NCI-H1694 (cell line): ENCODE measurements at places on chromosomes 4 and X.

DNA sequence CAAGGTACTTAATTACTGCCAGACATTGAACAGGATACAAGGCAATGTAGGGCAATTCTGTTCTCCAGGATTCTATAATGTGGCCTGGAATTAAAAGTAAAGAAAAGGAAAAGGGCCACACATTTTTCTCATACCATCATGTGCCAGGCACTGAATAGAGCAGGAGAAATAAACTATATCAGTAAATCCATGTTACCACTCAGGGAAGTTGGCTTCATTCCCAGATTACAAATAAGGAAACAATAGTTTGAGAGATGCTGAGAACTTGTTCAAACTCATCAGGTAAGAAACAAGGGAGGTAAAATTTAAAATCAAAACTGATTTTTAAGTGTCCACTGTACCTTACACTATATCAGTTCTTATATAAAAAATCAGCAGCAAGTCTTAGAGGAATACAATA lies 645.0 kb upstream of the ATOH1 start:
- no peak for DNase-seq

DNA sequence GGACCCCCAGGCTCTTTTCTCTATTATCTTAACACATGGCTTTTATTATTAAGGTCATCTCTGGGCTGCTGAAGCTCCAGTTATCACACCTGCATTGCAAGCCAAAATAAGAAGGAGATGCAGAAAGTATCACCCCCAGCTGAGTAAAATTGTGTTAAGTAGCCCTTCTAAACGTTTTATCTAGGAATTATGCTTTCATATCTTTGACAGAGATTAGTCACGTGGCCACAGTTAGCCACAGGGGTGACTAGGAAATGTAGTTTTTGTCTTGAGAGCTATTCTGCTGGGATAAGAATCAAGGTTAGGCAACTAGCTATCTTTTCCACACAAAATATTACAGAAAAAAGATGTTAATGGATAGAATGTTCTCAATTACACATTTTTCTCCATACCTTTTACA lies 102.1 kb downstream of the ANXA3 start:
- no peak for DNase-seq

DNA sequence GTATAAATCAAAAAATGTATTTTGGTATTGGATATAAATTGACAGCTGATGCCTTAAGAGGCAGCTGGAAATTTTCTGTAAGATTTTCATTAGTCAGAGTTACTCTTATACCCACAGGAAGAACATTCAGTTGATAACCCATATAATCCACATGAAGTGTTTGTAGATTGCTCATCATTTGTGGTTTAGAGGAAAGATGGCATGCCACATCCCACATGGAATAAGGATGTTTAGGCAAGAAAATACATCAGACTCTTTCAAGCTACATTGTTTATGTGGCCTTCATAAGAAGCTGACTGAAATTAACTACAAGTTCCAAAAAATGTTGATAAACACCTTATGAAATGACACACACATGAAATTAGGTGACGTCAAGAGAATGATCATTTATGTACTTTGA lies 56.6 kb downstream of the AREG start:
- no peak for DNase-seq

- DNase-seq: no peak
Measured at GRCh38 chr4:31530555-31530954, 810.4 kb downstream of the PCDH7 start.

GRCh38 chr4:116561768-116562167 lies 523.6 kb downstream of the TRAM1L1 start:
- no peak for DNase-seq

DNA sequence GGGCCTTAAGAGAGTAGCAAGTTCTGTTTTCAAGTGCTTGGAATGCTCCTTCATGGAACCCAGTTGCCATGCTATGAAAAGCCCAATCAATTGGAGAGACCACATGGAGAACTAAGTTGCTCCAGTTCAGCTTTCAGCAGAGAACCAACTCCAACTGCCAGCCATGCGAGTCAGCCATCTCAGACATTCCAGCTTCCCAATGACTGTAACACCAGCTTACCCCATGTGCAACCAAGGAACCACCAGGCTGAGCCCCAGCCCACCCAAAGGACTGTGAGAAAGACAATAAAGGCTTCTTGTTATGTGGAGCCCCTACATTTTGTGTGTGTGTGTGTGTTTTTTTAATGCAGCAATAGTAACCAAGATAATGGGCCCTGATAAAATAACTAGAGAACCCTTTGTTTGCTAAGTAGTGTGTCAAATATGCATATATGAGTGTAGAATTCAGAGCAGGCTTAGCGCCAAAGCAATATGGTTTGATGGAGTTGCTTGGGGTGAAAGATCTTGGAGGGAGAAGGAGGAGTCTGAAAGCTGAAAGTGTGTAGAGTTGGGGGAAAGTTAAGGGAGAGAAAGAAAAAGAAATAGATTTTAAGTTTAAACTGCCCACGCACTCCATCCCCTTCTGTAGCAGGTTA lies 35.0 kb upstream of the CCKAR start:
- no peak for DNase-seq

DNA sequence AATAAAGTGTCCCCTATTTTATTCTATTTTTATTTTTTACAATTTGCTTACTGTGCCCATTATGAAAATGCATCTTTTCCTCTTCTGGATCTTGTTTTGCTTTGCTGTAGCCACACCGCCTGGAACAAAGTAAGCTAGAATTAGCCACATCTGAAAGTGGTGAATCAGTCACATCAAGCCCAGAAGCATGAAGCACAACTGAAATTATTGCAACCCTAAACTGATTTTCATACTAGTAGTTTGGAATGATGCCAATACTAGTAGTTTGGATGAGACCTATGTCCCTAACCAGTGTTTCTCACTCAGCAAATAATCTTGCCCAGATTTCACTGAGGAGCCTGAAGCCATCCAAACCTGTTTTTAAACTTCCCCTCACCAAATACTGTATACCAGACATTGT lies 303.0 kb downstream of the EPHA5 start:
- DNase-seq: no peak

GRCh38 chr4:114019276-114019968 lies 40.0 kb upstream of the ARSJ start:
- no peak for DNase-seq

DNA sequence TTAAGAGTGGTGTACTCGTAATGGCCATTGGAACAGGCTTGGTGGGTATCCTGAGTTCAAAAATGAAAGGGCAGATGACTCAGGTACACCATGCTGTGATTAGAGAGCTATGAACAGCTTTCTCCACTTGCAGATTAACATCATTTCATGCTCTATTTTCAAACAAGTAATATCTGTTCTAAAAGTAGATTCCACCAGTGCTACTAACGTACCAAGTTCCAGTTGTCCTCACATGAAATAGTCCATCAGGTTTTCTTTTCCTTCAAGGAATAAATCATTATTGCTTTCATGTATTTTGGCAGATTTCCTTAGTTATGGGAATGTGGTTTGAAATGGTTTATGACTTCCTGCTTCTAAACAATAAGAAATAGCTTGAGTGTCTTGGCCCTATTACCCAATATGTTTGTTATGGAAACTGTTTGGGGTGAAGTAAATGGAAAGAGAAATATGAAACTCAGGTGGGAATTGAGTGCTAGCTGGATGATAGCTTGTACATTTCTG lies 49.9 kb downstream of the PCDH7 start:
- DNase-seq: no peak

- no peak for DNase-seq
Measured at GRCh38 chr4:155964016-155964891, 10.6 kb upstream of the CTSO start.

DNA sequence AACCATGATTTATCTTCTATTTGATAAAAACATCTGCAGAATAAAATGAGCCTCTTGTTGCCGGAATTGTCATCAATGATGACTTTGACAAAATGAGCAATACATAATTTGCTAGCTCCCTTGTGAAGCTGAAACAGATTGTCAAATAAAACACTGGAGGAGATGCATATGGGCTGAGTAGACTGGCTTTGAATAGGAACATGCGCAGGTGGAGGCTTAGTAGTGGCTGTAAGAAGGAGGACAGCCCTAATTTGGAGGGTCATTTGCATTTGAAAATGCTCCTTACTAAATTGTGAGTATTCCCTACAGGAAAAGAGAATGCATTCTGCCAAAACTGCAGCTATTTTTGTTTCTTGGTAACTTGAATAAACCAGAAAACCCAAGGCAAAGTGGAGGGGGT lies 329.1 kb downstream of the PPARGC1A start:
- DNase-seq: no peak

GRCh38 chr4:26342328-26343037 lies 21.7 kb downstream of the RBPJ start:
- DNase-seq: no peak

GRCh38 chr4:157290622-157291021 lies 70.1 kb downstream of the GRIA2 start:
- DNase-seq: no peak

DNA sequence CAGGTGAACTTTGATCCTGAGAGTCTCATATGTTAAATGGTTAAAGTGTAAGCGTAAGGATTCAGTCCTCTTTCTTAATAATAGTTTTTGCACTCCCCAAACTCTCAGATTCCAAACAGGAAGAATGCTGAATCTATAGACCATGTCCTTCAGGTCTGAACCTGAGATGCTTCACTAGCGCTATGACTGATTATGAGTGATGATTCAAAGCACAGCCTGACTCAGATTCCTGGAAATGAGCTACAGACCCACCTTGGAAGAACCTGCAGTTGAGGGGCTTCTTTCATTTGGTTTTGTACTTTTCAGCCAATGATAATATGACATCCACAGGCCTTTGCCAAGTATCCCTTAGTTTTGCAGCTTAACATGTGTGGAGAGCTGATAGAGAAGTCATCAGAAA lies 1.4 kb downstream of the EDNRA start:
- DNase-seq: no peak

- no peak for DNase-seq
Measured at GRCh38 chrX:53422861-53423306, at the start of gene RIBC1. TSS of gene RIBC1 (plus strand) at chrX:53422873. CDS start at chrX:53426277, 3,404 bp downstream.

- no peak for DNase-seq
Measured at GRCh38 chrX:71650333-71650969, 16.9 kb upstream of the LOC101059915 start.

DNA sequence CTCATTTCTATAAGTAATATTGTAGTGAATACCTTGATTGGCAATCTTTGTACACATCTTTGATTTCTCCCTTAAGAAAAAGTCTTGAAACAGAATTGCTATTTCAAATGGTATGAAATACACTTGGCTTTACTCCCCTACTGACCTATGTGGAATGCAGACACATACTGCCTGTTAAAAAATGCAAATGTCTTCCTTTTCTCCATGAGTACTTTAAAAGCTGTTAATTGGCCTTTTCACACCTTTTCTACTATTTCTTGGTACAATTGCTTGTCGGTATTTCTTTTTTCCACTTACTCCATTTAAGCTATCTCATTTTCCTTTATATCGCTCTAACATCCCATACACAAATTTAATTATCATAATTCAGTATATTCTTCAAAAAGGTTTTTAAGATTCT lies 87.2 kb downstream of the FRYL start:
- no peak for DNase-seq

- DNase-seq: no peak
Measured at GRCh38 chr4:13953083-13953482, 325.6 kb upstream of the BOD1L1 start.

DNA sequence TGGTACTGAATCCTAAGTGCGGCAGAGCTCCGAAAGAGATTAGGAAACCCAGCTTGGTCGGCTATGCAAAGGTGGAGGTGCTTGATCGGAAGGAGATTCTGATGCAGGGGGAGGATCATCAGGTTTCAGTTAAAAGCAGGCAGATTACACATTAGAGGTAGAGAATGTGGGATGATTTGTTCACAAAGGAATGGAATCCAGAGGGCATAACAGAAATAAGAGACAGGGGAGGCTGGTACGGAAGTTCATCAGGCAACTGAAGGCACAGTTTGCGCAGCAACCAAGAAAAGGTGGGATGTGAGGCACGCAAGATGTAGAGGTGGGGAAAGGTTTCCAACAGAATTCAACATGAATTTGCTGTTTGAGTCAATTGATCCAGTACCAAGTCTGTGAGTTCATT lies 424 bp upstream of the ZNF330 start:
- DNase-seq: no peak

DNA sequence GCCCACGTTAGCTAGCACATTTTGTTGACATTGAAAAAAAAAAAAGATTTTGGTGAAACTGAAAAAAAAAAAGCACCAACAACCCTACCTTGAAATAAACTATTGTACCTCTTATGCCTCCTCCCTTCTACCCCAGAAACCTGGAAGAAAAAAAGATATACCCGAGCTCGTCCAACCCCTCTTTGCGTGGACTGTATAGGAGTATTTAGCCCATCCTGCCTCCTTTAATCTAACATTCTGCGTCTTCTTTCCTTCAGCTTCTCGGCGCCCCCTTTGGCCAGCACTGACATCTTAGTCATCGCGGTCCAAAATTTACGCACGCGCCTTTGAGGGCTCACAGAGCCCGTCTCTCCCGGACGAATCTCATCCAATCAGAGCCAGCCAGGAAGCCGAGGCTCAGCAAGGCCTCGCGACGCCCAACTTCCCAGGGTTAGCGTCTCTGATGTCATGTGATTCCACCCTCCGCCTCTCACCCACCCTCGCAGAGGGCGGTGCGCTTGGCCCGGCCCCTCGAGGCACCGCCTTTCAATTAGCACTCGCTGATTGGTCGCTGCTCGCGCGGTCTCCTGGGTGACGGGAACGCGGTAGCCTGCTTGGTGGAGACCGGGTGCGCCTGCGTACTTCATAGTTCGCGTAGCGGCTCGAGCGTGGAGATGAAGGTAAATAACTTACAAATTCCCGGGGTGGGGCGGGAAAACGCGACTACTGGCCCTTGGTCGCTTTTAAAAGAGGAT lies at the start of gene WDR19:
WDR19 (plus strand) TSS at position 625 of the 734 bp plus-strand sequence; CDS start at position 654, 29 bp downstream.
- peak; percentile 96 for DNase-seq

DNA sequence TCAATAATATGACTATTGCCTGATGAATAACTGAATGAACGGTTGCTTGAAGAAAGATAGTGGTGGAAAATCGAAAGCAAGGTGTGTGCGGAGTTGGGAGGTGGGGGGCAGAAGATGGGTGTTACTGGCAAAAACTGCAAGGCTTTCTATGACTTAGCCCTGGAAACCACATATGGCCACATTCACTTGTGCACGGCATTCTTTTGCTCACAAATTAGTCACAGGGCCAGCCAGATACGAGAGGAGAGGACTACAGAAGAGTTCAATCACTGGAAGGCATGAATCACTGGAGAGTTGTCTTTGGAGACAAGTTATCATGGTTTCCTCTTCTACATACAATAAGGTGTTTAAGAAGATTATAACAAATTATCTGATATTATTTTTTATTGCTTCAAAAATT lies 626.5 kb upstream of the CPEB2 start:
- DNase-seq: no peak

GRCh38 chr4:25060241-25060962 lies 29.7 kb upstream of the LGI2 start:
- DNase-seq: no peak

GRCh38 chr4:146236216-146236615 lies 21.9 kb downstream of the REELD1 start:
- no peak for DNase-seq

- no peak for DNase-seq
Measured at GRCh38 chr4:23654791-23655190, 235.1 kb downstream of the PPARGC1A start.

- no peak for DNase-seq
Measured at GRCh38 chr4:154406018-154406795, 85.4 kb downstream of the DCHS2 start.
